ENCODE measurements at places on chromosomes 12 and 14.

- no peak for DNase-seq
Observed at GRCh38 chr12:87152841-87153528, 876.2 kb downstream of the C12orf50 start.

DNA sequence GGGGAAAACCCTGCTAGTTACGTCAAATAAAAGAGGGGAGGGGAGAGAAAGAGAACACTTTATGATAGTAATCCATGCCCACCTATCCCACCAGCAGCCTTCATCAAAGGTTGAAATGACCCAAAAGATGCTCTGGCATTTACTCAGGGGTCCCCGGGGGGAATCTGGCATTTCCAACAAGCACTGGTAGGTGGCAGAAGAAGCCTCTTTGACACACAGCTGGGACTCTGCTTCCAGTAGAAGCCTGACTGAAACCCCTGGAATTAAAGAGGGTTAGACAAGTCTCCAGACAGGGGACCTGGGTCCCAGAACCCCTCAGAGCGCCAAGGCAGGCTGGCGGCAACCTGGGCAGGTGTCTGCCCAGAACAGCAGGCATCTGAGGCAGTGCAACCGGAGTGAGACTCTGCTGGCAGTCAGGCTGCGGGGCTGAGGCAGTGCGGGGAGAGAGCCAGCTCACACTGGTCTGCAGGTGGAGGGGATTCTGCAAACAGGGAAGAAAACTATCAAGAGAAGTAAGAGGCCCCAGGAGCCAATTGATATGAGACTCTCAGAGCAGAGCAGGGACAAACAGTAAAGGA lies 85.0 kb upstream of the CAPRIN2 start:
- DNase-seq = no peak

- DNase-seq = no peak
Observed at GRCh38 chr12:58656254-58657009, 263.9 kb downstream of the LRIG3 start.

DNA sequence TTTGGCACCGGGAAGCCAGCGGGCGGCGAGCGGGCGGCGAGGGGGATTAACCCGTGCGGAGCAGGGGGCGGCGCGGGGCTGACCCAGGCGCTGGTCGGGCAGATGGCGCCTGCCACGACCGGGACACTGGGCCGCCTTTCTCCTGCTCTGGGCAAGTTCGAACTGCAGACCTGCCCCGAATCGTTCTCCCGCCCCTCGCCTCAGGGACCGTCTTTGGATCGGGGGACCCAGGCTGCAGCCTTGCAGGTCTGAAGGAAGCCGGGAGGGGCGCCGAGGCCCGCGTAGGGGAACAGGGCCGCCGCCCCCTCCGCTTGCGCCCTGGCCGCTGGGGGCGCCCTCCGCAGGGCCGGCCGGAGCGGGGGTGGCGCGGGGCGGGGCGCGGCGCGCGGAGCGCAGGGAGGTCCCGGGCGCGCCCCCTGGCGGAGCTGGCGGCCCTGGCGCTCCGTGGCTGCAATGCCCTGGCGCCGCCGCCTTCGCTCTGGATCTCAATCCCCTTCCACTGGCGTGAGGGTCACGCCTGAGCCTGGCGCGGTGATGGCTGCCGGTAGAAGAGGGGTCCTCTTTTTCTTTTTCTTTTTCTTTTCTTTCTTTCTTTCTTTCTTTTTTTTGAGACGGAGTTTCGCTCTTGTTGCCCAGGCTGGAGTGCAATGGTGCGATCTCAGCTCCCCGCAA lies 449 bp upstream of the LTBP2 start:
- DNase-seq = peak; percentile 84

DNA sequence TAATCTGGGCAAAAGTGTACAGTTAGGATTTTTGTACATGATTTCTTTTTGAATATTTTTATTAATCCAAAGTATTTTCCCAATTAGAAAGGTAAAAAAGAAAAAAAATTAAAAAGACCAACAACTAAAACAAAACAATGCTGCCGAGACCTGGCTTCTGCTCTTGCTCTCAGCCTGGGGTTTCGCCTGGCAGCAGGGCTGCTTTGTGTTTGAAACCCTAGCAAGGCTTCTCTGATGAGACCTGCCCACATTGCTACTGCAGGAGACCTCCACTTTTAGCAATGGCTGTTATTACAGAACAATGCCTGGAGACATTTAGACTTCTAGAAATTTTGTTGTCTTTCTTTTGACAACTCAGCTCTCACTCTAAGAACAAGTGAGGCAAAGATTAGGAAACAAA lies 1153.0 kb upstream of the TMEM132C start:
- DNase-seq = no peak

GRCh38 chr12:45408729-45409114 lies 192.8 kb downstream of the ANO6 start:
- DNase-seq = no peak

- DNase-seq = peak; percentile 64
Observed at GRCh38 chr14:87896393-87897380, 96.3 kb downstream of the GALC start.

GRCh38 chr12:75774261-75775052 lies 257.1 kb downstream of the PHLDA1 start:
- peak; percentile 43 for DNase-seq

DNA sequence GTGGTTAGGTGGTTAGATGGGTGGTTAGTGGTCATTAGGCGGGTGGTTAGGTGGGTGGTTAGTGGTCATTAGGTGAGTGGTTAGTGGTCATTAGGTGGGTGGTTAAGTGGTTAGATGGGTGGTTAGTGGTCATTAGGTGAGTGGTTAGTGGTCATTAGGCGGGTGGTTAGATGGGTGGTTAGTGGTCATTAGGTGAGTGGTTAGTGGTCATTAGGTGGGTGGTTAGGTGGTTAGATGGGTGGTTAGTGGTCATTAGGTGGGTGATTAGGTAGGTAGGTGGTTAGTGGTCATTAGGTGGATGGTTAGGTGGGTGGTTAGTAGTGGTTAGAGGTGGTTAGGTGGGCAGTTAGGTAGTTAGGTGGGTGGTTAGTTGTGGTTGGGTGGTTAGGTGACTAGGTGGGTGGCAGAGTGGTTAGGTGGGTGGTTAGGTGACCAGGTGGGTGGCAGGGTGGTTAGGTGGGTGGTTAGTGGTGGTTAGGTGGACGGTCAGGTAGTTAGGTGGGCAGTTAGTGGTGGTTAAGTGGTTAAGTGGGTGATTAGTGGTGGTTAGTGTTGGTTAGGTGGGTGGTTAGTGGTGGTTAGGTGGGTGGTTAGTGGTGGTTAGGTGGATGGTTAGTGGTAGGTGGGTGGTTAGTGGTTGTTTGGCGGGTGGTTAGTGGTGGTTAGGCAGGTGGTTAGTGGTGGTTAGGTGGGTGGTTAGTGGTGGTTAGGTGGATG lies 8.0 kb upstream of the TMEM119 start:
- DNase-seq = no peak

- no peak for DNase-seq
Observed at GRCh38 chr14:96285667-96286066, 29.7 kb downstream of the BDKRB1 start.

DNA sequence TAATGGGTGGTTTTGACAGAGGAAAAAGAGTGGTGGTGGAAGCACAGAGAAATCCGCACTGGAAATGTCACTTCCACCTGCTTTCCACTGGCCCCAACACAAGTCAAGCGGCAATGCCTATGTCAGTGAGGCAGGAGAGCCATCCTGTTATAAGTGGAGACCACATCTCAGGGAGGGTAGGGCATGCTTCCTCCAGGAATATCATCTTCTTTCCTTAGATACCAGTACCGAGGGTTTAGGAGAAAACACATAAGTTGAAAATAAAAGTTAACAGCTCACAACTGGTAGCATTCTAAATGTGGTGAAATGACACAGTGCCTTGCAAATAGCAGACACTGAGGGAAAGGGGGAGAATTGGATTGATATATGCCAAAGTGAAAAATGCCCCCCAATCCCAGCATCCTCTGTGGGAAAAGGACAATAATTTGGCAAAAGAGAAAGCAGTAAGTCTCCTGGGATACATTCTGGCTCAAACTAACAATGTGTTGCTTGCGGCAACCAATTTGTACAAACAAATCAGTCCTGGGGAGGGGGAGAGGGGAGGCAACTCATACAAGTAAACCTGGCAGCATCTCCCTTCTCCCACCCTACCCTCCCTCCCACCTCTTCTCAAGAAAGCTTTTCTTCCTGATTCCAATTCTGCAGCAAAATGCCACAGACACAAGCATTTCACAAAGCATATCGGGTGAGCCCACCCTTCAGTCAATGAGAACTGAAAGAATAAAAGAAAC lies 57.1 kb downstream of the STON2 start:
- no peak for DNase-seq

GRCh38 chr14:71549421-71550050 lies 382.7 kb upstream of the RGS6 start:
- no peak for DNase-seq

- peak; percentile 85 for DNase-seq
Observed at GRCh38 chr14:50225067-50225973, 6.1 kb downstream of the SOS2 start.

GRCh38 chr12:79690142-79690637 lies 574 bp downstream of the PAWR start:
- DNase-seq = no peak

- DNase-seq = peak; percentile 100
Observed at GRCh38 chr14:34496679-34497513, 34.9 kb upstream of the SPTSSA start.

- no peak for DNase-seq
Observed at GRCh38 chr12:13976880-13977279, 4.5 kb downstream of the GRIN2B start.
